ENCODE measurements at places on chromosomes 2 and 18.

DNA sequence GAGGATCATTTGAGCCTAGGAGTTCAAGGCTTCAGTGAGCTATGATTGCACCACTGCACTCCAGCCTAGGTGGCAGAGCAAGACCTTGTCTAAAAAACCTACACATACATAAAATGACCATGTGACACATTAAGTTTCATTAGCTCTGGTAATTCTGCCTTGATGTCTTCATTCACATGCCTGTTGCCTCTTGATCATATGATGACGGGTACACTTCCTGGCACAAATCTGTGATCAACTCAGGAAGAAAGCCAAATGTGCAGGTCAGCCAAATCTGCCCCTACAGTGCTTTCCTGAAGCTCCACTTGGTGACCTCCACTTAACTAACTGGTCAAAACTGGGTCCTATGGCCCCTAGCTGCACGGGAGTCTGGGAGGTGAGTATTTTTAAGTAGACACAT is 54.4 kb upstream of the B3GNT7 start:
- DNase-seq: no peak

GRCh38 chr2:168186452-168186851 is 60.9 kb downstream of the STK39 start:
- no peak for DNase-seq

DNA sequence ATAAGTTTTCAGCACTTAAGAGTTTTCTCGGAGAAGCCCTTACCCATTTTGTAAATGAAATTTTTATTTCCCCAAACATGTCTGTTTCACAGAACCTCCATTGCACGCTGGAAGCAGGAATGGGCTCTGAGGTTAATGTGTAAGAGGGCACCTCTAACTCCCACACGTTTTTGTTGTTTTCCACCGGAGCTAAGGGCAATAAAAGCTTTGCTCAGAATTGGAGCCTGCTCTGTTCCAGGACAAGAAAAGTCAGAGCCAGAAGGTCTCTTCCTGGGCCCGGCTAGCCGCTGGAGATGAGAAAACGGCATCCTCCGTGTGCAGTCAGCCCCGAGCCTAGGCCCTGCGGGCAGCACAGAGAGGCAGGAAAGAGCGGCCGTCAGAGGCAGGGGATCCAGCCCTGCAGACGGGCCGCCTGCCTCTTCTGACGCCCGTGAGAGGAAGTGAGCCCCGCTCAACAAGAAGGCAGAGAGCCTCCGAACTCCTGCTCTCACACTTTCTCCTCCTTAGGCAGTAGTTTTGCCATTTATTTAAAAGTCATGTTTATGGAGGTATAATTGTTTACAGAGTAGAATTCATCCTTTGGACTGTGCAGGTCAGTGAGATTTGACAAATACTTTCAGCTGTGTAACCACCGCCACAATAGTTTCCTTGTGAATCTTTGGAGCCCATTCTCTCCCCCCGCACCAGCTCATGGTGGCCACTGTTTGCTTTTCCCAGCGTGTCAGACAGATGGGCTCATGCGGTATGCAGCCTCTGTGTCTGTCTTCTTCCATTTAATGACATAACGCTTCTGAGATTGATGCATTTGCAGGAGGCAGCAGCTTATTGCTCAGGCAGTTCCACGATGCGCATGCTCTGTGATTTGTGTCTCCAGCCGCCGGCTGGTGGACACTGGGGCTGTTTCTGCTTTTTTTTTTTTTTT is 117.3 kb downstream of the GALR1 start:
- DNase-seq: no peak

DNA sequence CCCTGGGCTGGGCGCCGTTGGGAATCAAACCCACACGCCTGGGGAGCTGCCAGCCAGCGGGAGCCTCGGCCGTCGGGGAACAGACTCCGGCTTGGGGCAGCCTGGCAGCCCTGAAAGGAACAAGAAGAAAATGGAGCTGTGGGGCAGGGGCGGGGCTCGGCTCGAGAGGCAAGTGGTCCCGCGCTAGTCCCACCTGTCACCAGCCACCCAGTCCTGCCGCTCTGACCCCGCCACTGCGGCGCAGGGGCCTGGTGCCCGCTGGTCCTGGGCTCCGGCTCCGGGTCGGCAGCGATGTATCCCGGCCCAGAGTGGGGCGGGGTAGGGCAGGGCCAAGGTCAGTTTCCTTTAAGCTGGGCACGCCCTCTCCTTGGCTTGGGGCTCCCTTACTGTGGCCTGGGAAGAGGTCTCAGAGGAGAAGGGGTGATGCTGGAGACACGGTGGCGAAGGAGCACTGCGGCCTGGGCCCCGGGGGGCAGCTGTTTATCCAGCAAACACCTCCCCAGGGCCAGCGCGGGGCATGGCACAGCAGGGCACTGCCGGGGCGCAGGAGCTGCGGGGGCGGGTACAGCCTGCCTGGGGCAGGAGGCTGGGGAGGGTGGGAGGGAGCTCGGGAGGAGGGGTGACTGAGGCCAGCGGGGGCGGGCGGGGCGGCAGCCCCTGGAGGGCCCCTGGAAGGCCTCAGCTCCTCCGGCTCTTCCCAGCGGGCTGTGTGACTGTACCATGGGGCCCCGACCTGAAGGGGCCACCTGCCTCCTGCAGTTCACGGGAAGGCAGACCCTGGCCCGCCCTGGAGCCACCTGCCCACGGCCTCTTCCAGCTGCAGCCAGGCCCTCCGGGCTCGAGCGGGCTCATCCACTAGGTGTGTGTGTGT is 15.6 kb downstream of the ODC1 start:
- DNase-seq: no peak

DNA sequence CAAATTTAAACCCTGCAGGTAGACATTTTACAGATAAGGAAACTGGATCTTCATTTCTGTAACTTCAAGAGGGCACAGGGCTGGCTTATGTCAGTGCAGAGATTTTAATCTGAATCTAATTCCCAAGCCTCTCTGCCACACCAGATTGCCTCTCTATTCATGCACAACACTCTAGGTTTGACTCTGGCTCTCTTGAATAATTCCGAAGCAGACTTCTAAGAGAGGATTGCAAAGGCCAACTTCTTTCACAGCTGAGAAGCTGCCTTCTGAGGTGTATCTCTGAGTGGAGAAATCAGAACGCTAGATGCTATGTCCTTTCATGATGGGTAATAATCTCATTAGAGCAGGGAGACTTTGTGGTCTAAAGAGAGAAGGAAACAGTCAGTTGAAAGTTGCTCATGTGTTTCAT is 20.1 kb upstream of the MGAT5 start:
- no peak for DNase-seq

- no peak for DNase-seq
Measured at GRCh38 chr2:126749537-126749936, 93.6 kb downstream of the GYPC start.

Measured in stimulated activated naive CD8-positive, alpha-beta T cell treated with anti-CD3 and anti-CD28 coated beads, Interleukin-15, Interleukin-2, amounts not matched to agents 100 U/mL and 50 U/mL, for 24 hours (primary cell).